ENCODE measurements at places on chromosomes 16 and 17. TPM values are rescaled to one million over a fixed set of nuclear protein-coding genes. Genes with fewer than 3 reads are reported as not detected.

The C17orf67 gene
- total RNA-seq, result 1.6 TPM

The HOXB3 gene
- 4.2 TPM for total RNA-seq

The IL21R gene
- total RNA-seq, result 0.67 TPM

The METRNL gene
- 53.3 TPM for total RNA-seq

The SERPINF2 gene
- 2.0 TPM for total RNA-seq

The SOCS1 gene
- 2.3 TPM for total RNA-seq

The MEFV gene
- total RNA-seq, result 0.03 TPM

The AHSP gene
- not detected for total RNA-seq

The MT1E gene
- 533 TPM for total RNA-seq

The RBFOX1 gene
- total RNA-seq, result not detected

The ULK2 gene
- 4.9 TPM for total RNA-seq

The DYNLL2 gene
- 14.4 TPM for total RNA-seq

The PDIA2 gene
- not detected for total RNA-seq

The SLC16A13 gene
- total RNA-seq, result 0.43 TPM

The LRRC46 gene
- total RNA-seq, result 0.51 TPM

The RRAD gene
- not detected for total RNA-seq
